Stimulated activated CD4-positive, alpha-beta T cell treated with anti-CD3 and anti-CD28 coated beads, TNF-alpha, amount 100 ng/mL, for 48 hours (primary cell): ENCODE measurements at places on chromosomes 4 and X.

GRCh38 chr4:10608501-10609219, 75.9 kb downstream of the CLNK start:
- DNase-seq, result no peak

DNA sequence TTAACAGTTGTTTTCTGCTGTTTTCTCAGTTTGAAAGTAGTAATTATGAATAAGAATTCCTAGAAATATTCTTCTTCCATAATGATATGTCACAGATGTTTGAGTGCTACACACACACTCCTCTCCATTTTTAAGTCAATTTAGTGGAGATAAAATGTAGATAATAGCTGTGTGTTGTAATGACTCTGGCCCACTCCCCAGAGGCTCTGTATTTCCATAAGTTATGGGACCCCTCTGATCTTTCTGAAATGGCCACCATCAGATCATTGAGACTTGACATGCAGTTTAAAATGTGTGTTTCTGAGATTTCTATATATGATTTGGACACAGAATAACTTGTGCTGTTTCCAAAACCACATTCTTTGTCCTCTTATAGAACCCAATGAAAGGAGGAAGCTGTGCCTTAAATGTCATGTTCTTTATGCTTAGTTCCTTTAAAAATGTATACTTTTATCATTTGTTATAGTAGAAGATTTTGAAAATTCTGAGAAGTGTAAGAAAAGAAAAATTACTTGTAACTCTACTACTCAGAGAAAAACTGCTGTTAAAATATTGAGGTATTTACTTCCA, 46.4 kb downstream of the GAB1 start:
- DNase-seq, result no peak

- no peak for DNase-seq
These were observed 450 bp downstream of the ACSL1 start for GRCh38 chr4:184825141-184825895.

GRCh38 chrX:37883196-37883595, 35.8 kb upstream of the DYNLT3 start:
- no peak for DNase-seq

- no peak for DNase-seq
These were observed 420.8 kb downstream of the DTHD1 start for GRCh38 chr4:36702245-36702644.

- no peak for DNase-seq
These were observed 1064.8 kb upstream of the IGFBP7 start for GRCh38 chr4:58175024-58175423.
